ENCODE measurements at places on chromosomes 12 and 14.

DNA sequence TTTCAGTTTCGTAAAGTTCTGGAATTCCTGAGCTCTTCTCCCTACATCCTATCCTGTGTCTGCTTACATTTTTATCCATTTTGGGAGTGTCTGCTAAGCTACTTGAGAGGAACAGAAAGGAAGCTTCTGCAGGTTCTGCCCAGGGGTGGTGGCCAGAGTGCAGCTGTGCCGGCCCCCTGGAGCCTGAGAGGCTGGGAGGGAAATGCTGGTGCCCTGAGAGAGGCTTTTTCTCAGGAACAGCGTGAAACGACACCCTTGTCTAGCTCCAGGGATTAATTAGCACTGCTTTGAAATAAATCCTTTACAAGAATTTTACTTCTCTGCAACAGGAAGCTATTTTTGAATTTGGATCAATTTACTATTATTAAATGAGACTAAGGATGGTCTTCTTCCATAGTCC, 165.4 kb downstream of the SLC15A5 start:
- DNase-seq, result no peak

DNA sequence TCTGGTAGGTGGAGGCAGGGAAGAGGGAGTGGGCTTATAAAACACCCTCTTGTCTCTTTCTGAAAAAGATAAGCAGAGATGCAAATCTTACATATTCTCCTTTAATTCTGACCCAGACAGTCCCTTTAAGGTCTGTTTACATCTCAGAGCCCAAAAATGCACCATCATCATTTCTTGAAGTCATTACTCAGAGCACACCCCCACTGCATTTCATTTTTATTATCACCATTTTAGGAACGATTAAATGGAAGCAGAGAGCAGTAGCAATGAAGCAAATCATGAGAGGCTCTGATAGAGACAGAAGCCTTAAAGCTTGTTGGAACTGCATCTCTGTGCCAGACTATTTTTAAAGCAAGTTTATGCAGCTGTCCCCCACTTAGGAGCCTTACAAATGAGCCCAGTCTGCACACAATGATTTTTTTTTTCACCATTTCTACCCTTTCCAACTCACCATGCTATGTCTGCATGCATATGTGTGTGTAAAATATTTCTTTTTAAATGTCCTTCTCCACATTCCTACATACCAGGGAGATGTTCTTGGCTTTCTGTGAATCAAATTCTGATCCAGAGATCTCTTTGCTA, 311.0 kb downstream of the GRIN2B start:
- DNase-seq, result no peak

DNA sequence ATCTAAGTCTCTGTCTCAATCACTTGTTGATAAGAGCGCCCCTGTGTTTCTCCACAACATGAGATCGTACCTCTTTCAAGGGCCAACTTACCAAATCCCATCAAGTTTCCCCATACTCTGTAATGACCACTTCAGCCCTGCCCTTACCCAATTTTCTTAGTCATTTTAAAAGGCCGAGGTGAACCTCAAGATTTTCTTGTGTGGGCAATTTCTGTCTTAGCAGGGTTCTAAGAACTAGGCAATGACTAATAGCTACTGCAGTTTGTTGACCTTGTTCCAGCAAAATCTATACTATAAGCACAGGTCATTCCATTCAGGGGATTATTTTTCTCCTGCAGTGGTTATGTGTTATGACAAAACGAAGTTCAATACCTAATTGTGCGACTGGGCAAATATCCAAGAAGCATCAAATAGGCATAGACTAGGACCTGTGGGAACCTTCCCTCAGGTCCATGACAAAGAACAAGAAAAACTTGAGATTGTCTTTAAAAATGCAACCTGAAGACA, 359.8 kb downstream of the PCNX1 start:
- DNase-seq, result no peak

GRCh38 chr14:65073605-65074201, 28.6 kb downstream of the MAX start:
- no peak for DNase-seq

DNA sequence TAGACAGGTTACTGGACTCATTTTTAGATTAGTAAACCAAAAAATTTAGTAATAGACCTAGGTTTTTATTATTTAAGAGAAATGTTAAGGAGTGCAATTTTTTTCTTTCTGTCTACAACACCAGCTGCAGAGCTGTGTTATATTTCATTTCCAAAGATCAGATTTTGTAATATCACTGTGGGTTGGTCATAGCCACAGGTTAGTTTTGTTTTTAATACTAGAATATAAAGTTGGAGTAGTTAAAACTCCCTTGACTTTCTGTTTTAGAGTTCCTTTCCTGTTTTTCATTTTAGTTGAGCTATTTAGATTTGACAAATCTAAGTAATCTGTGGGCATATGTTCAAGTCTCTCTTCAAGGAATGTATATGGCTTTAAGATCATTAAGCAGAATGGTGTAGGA, 30.7 kb upstream of the GARIN2 start:
- DNase-seq, result no peak

GRCh38 chr12:100857971-100858370, 63.4 kb downstream of the ANO4 start:
- no peak for DNase-seq

- no peak for DNase-seq
Measured at GRCh38 chr14:26791117-26791806, 193.4 kb upstream of the NOVA1 start.

DNA sequence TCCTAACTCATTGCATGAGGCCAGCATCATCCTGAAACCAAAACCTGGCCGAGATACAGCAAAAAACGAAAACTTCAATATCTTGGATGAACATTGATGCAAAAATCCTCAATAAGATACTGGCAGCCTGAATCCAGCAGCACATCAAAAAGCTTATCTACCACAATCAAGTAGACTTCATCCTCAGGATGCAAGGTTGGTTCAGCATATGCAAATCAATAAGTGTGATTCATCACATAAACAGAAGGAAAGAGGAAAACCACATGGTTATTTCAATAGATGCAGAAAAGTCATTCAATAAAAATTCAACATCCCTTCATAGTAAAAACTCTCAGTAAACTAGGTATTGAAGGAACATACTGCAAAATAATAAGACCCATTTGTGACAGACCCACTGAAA, 56.5 kb upstream of the PPFIA2 start:
- DNase-seq, result no peak

Measured in stimulated activated CD4-positive, alpha-beta T cell treated with anti-CD3 and anti-CD28 coated beads, Interleukin-2, amount 100 ng/mL, for 24 hours (primary cell).